ENCODE measurements at places on chromosomes 2 and 18.
A peak's percentile ranks its signal among the peaks of the same experiment; 100 is the strongest.

DNA sequence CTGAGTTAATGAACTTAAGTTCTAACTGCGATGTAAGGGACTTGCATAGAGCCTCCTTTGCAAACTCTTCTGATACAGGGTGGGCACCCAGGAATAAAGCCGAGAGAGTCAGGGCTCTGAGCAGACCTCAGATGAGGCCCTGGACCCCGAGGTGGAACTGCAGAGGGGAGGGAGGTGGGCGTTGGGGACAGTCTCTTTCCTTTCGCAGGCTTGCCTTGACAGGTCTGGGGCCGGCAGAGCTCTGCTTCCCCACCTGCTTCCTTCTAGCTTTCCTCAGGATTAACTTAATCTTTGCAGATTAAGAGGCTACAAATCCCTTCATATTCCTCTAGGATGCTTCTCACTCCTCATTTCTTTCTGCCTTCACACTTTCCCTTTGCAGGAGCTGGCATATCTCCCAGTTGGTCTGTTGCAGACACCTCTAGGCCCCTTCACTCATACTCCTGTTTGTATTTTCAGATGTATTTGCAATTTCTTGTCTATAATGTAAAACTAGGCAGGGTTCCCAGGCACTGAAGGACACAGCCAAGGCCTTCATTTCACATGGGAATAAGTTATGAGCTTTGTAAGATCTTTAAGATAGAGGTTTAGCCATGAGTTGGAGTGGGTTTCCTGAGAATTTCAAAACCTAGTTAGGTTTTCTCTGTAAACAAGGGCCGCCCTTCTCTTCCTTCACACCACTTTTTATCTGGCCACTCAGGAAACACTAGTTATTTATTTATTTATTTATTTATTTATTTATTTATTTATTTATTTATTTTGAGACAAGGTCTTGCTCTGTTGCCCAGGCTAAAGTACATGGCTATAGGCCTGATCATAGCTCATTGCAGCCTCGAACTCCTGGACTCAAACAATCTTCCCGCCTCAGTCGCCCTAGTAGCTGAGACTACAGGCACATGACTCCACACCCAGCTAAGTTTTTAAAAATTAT, 70.9 kb downstream of the MTCL1 start:
- DNase-seq, result no peak

DNA sequence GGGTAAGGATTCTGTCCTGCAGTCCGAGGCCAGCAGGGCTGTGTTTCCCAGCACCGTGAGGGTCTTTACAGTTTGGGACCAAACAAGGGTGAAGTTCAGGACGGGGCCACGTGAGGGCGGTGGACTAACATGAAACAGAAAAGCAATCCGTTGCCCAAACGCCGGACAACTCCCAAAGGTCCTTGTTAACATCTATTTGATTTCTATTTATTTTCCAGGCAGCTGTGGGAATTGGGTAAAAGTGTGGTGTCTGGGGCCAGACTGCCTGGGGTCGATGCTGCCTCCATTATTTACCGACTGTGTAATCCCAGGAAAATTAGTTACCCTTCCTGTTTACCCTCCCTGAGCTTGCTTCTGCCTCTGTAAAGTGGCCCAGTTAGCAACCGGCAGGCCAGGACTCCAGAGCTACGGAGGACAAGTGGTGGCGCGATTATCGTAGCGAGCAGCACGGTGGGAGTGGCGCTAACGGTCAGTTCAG, 66.3 kb upstream of the TCF7L1 start:
- DNase-seq, result peak; percentile 73

DNA sequence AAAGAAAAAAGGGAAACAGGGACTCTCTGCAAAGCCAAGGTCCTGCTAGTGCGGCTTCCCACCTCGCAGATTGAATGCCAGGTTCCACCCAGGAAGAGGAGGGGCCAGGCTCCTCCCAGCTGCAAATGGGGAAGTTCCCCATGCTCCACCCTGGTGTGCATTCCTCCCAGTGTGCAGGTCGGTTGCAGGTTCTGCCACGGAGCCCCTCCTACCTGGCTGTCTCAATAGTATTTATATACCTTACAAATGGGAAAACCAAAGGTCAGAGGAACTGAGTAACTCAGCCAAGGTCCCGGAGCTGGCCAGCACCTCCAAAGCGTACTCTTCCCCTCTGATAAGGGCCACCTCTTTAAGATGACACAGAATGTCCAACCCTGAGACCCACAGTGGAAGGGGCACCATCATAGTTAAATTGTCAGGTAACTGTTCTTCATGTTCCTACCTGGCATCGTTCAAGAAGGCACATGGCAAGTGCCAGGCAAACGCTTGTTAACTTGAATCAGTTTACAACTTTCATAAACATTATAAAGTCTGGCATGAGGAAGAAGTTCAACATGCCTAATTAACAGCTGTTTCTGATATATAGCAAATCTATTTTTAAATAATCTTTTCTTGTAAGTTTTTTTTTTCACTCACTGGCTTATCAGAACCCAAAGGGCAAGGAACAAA, 35.5 kb downstream of the POU3F3 start:
- DNase-seq, result no peak

DNA sequence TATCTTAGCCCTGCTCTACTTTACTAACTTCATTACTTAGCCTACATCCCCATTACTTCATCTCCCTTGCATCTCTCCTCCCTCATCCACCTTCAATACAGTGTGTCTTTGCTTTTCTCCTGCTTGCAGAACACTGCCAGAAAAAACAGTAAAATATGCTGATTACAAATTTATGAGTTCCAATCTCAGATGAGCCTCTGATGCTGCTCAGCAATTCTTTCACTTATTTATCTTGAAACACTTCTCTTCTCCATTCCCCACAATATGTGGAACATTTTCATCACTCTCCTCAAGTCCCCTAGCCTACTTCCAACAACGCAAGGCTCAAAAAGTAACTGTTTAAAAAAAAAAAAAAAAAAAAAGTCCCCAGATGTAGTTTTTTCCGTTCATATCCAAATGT, 7.1 kb downstream of the VPS54 start:
- no peak for DNase-seq

- DNase-seq, result no peak
Measured at GRCh38 chr2:181366675-181367175, 90.5 kb upstream of the ITGA4 start.

GRCh38 chr2:163732727-163733126, 3.1 kb downstream of the FIGN start:
- DNase-seq, result no peak

- peak; percentile 81 for DNase-seq
Measured at GRCh38 chr18:50297621-50298442, 10.3 kb upstream of the CXXC1 start.

- no peak for DNase-seq
Measured at GRCh38 chr2:137523931-137524330, 440.3 kb upstream of the HNMT start.

DNA sequence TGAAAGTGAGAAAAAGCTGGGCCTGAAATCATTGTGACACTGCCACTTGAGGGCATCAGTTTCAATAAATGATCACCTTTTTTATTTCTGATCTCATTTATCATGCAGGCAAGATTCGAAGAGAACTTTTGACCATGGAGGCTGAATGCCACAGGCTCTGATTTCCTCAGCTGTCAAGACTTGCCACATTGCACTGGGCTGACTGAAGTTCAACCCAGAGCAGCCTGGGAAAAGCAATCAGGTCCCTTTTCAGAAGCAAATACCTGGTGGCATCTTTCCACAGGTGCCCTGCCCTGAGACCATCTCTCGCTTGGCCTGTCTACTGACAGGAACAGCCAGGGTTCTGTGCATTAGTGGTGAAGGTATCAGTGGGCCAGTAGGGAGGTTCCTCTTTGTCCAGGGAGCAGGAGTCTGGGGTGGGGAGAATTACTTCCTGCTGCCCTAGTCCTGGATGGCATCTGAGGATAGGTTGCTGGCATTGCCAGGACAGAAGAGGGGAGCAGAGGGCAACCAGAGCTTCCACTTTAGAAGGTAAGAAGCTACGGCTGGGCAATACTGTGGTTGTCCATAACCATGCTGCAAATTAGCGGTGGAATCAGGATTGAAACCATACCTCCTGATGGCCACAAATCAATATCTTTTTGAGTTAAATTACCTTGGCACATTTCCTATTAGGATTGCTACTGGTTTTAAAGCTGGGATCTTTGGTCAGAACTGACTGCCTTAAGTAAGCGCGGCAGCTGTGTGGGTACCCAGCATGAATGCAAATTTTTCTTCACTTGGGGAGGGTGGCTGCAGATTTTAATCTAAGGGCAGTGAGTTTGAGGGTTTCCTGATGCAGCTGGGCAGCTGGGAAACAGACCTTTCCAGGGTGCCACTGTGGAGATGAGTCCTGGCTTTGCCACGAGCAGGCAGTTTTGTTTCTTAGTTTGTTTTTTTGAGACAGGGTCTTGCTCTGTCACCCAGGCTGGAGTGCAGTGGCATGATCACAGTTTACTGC, 394.5 kb downstream of the ALK start:
- DNase-seq, result no peak

- no peak for DNase-seq
Measured at GRCh38 chr2:70044290-70045040, 42.8 kb upstream of the PCBP1 start.

DNA sequence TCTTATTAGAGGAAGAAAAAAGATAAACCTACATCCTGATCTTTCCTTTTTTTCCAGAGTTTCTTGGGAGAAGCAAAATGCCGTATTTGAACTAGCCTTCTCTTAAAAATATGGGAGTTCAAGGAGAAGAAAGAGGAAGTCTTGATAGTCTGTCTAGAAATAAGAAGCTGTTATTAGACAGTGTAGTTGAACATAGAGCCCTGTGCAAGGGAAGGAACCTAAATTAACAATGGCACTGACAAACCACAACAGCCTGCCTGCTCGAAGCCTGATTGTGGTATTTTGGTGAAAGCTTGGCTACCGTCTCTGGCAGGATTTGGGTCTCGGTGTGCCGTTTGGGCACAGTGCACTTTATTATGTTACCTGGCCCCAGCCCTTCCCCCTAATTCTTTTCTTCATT, 17.1 kb downstream of the SMARCAL1 start:
- DNase-seq, result no peak

DNA sequence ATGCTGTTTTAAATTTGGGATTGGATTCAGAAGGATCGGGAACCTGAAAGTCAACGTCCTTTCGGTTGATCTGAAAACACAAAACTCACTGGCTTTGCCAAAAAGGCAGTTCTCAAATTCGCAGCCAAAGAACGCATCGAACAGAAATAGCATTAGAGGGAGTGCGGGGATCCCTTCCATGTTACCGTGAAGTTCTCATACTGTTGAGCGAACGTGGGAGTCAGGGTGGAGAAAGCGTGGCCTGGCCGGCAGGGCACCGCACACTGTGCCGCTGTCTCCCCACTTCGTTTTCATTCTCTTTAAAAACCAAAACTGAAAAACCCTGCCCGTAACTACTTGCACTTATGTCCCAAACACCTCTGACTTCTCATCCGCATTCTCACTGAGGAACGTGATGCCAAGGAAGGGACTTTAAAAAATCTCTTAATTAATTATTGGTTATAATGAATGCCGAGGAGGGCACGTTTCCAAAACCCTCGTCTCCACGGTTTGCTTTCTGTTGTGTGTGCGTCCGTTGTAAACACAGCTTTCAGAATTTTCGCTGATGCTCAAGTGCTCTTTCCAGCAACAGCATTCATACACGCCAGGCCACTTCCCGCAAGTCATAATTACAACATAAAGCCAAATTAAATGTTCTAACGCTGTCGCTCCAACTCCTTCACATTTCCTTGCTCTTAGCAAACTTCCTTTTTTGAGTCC, 60.9 kb upstream of the TWIST2 start:
- DNase-seq, result no peak

DNA sequence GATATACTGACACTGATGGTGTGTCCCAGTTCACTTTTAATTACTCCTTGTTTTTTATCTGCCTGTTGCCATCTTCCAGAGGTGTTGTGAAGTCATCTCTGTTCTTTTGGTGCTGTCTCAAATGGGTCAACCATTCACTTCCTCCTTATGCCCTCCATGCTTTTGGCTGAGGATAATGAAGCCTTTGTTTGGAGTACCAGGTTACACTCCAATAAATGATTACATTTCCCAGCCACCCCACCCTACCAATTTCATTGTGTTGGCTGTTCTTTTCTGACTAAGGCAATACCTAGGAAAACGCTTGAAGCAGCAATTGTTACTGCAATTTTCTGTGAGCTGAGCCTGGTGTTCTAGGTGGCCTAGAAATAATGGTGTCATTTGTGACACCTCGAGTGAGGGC, 29.8 kb upstream of the ACTG2 start:
- no peak for DNase-seq

GRCh38 chr2:10432311-10433181, 15.6 kb downstream of the ODC1 start:
- peak; percentile 54 for DNase-seq

DNA sequence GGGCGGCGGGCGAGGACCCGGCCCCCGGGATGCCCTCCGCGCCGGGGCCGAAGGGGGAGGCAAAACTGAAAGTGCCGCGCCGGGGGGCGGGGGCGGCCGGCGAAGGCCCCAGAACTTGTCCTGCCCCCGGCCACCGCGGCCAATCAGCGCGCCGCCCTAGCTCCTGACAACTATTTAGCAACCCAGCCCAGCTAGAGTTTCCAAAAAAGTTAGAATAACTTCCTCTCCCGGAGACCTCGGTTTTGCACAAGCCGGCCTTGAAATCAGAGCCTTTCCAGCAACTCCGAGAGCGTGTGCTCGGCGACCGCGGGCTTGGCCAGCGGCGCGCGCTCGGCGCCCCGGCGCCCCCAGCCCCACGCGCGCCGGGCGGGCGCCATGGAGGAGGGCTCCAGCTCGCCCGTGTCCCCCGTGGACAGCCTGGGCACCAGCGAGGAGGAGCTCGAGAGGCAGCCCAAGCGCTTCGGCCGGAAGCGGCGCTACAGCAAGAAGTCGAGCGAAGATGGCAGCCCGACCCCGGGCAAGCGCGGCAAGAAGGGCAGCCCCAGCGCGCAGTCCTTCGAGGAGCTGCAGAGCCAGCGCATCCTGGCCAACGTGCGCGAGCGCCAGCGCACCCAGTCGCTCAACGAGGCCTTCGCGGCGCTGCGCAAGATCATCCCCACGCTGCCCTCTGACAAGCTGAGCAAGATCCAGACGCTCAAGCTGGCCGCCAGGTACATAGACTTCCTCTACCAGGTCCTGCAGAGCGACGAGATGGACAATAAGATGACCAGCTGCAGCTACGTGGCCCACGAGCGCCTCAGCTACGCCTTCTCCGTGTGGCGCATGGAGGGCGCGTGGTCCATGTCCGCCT, at the start of gene TWIST2:
Gene TWIST2, plus strand, starts transcription at position 245 of the 850 bp plus-strand sequence. Its CDS starts 131 bp downstream, at position 376.
- peak; percentile 15 for DNase-seq

- DNase-seq, result no peak
Measured at GRCh38 chr2:84212611-84213314, 246.3 kb downstream of the SUCLG1 start.

- DNase-seq, result no peak
Measured at GRCh38 chr2:28674062-28674712, 77.4 kb upstream of the PPP1CB start.
